NAMALWA (cell line): ENCODE measurements at places on chromosomes 6 and 20.

GRCh38 chr20:24999568-24999967 is 7.0 kb upstream of the APMAP start:
- no peak for DNase-seq

- no peak for DNase-seq
Observed at GRCh38 chr6:17352302-17352701, 41.1 kb upstream of the CAP2 start.

DNA sequence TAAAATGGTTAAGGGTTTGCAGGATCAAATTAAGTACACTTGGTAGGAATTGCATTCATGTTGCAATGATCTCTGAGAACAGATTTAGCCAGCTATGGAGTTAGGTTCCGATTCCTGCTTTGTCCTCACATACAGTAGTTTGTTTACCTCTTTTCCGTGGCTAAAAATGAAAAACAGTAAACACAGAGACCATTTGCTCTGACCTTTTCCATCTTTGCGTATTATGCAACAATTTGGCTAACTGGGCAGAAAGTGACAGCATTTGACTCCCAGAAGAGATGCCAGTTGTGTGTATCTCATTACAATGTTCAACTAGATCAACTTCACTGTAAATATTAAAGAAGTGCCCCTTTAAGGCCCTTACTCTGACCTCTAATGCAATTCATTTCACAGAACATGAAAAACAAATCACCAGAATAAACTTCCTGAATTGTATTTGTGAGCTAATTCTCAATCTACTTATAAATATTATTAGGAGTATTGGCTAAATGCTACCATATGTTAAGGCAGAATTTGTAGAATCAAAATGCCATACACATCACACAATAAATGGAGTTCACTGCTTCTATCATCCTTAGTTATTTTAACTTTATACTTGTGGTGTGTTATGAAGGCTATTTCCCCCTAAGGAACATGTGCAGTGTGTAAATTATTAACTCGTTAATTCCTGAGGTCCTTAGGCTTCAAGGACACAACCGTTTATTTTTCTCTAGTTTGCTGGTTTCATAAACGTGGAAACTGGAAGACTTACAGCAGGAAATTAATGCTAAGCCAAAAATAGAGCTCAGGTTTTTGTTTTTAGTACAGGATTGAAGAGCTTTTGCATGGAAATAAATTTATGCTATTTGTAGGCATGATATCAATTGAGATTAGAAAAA is 380.7 kb upstream of the CITED2 start:
- DNase-seq = no peak

GRCh38 chr6:149242883-149243282 is 74.6 kb upstream of the TAB2 start:
- no peak for DNase-seq

DNA sequence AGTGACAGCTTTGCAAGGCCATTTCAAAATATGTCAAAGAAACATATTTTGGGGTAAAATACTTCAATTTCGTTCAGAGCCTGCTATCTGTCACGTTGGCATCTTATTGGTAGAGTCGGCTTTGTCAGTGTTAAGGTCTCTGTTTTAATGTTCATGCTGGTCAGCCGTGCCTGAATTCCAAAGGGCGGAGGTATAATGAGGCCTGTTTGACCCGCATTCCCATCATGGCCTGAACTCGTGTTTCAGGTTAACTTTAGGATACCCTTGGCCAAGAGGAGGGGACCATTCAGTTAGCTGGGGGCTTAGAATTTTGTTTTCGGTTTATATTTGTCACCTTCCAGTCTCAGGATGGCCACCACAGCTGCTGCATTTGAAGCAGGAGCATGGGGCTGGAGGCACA is 236.4 kb downstream of the NFATC2 start:
- no peak for DNase-seq

DNA sequence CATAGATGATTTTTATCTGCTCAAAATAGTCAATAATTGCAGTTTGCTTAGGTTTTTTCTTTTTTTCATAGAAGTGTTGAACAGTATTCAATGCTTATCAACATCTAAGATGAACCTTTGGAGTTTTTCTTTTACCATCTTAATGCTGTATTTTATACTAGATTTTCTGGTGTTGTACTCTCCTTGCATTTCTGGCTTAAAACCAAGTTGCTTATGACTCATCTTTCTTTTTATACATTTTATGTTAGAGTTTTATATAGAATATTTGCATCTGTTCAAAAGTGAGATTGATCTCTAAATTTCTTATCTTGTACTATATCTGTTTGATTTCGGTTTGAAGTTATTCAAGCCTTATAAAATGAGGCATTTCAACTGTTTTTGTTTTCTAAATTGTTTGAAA is 232.5 kb downstream of the RFPL4B start:
- DNase-seq = no peak

- DNase-seq = no peak
Observed at GRCh38 chr20:1414982-1415381, 22.1 kb upstream of the FKBP1A start.

- DNase-seq = no peak
Observed at GRCh38 chr20:31803552-31804291, 15.4 kb upstream of the MYLK2 start.

DNA sequence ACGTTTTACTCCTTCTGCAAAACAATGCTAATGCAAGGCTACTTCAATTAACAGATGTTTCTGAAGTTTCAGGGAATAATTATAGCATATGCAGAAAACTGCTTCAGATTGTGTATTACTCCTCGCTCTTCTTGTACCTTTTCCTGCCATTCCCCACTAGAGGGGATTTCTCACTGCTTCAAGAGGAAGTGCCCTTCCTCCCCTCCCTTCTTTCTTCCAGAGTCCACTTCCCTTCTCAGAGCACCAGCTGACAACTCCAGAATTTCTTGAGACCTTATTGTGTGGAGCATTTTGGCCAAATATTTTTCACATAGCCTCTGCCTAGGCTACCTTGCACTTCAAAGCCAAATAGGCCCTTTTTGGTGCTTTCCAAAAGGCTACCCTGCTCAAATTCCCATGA is 12.7 kb upstream of the MCUR1 start:
- no peak for DNase-seq

- DNase-seq = peak; percentile 92
Observed at GRCh38 chr6:28863604-28864325, 60.0 kb downstream of the TRIM27 start.

DNA sequence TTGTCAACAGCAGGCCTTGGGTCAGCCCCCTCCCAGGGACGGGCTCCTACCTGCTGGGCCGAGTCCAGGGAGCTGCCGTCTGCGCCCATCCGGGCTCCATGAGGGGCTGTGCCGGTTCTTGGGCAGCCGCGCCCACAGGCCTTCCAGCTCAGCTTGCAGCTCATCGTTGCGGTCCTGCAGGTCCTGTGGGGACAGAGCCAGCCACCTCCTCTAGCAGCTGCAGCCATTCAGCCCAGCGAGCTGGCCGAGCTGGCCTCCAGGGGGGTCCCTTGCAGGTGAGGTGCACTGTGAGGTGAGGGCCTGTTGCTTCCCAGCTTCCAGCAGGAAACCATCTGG is 74.4 kb downstream of the GINS1 start:
- no peak for DNase-seq

- DNase-seq = no peak
Observed at GRCh38 chr6:163637524-163637923, 223.0 kb downstream of the QKI start.

- DNase-seq = no peak
Observed at GRCh38 chr20:59784791-59785668, 148.4 kb downstream of the SYCP2 start.

GRCh38 chr6:37368961-37369320 is 15.2 kb downstream of the RNF8 start:
- DNase-seq = no peak

GRCh38 chr6:34273242-34273805 is 24.5 kb upstream of the SMIM29 start:
- no peak for DNase-seq

GRCh38 chr6:142867355-142867801 is 77.6 kb downstream of the HIVEP2 start:
- peak; percentile 34 for DNase-seq

DNA sequence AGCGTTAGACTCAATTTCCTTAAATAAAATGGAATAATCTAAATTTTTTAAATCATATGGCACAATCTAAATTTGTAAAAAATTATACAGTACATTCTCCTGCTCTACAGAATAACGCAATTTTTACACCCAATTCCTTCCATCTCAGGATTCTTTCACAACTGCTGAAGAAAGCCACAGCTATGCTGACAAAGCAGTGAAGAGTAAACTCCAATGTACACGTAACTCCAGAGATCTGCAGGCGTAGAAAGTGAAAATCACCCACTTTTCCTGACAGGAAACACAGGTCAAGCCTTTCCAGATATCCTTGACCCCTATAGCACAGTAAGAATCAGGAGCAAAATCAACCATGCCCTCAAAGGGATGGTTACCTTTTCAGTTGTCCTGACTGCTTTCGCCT is 27.4 kb downstream of the EPHA7 start:
- DNase-seq = no peak

GRCh38 chr6:11592294-11592906 is 54.9 kb downstream of the TMEM170B start:
- DNase-seq = no peak

DNA sequence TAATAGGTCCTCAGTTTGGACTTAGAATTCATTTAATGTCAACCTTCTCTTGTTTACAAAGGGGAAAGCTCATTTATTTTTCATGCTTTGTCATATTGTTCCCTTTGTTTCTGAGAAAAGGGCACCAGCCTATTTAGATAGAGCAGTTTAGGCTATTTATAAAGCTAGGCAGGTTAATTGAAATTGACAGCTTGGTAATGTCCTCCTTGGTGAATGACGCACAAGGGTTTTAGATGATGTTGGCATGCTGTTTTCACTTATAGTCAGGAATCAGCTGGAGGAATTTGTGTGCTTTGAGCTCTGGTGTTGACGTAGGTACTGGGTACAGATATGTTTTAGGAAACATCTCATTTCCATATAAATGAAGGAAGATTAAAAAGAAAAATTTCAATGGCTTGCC is 45.2 kb downstream of the BCKDHB start:
- DNase-seq = no peak

DNA sequence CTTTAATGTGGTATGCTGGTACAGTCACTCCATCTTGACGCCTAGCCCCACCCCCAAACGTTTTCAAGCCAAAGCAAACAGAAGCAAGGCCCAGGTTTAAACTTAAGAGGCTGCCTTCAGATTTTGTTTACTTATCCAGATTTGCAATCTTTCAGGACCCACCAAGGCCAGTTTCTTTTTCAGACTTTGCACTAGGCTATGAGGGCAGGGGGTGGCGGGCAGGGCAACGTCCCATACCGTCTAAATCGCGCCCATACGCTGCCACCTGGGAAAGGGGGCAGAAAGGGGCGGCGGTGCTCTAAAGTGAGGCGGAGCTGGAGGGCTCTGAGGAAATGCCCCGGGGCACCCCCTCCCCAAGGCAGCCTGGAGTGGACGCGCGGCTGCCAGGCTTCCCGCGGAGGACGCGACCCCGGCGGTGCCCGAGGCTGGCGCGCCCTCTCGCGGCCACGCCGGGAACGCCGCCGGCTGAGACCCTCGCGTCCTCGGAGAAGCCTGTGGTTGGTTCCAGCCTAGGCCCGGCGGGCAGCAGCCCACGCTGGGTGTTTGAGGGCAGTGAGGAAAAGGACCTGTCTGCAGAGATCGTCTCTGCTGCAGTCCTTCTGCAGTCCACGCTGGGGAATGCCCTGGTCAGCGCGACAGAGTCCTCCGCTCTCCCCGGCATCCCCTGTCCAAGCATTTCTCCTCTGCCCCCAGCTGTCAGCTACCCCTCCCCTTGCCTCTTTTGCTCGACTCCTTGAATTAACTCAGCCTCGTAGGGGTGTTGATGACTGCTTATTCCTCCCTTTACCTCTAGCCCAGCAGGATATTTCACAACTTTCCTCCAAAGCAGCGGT is 129.2 kb upstream of the PRND start:
- peak; percentile 56 for DNase-seq

DNA sequence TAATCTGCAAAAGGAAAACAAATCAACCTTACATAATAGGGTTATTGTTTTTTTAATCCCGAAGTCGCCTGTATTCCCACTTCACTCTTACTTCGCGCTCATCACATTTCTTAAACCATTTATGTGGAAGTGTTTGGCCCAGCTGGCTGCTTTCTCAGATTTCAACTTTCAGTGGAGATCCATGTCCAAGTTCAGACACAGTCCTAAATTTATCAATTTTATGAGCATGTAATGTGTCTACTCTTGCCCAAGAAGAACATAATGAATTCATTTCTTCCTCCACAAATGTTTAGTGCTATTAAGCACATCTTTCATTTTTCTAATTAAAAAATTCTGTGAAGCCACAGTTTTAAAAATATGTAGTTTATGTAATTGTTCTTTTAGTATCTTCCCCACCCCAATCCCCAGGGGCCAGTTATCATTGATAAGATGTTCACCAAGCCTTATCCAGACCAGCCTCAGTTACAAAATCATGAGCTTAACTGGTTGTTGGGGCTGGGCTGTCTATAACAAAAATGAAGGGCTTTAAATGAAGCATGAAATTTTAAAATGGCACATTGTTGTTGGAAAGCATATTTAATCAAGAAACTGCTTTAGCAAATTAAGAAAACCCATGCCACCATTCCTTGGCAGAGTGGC is 151.7 kb downstream of the UST start:
- no peak for DNase-seq

- DNase-seq = peak; percentile 29
Observed at GRCh38 chr20:5000263-5001173, 792 bp downstream of the SLC23A2 start.

DNA sequence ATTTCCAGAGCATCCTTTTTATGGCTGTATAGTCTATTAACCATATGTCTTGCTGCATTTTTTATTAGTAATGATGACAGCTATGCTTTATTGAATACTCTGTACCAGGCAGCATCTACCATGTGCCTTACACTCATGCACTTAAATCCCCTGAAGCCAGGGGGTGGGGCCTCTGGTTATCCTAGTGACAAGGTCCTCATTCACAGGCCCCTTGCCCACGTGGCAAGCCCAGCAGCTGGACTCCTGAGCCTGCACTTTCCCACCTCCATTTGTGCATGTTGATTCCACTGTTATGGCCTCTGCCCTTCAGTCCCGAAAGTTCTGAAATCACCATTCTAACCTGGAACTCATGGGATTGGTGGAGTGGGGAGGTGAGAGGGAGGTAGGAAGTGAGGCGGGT is 22.3 kb downstream of the ACTR5 start:
- DNase-seq = no peak

- no peak for DNase-seq
Observed at GRCh38 chr6:133130863-133131262, 110.3 kb upstream of the EYA4 start.

- no peak for DNase-seq
Observed at GRCh38 chr20:3461911-3462677, 8.7 kb upstream of the ATRN start.

DNA sequence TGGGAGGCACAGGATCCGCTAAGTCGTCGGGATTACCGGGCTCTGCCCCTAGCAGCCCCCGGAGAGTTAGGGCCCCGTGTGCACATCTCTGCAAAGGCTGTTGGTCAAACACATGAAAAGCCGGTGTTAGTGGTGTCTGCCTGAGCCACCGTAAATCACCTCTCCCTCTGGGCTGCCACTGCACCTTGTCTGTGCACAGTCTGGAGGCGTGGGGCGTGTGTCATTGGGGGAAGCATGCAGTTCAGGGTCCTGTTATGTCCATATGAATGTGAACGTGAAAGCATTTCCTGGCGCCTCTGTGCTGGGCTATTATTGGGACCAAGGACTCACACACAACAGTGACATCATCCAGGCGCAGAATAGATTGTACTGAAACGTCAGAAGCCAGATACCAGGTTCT is 305.6 kb downstream of the NRN1 start:
- DNase-seq = no peak

GRCh38 chr6:150336299-150336698 is 32.5 kb upstream of the IYD start:
- DNase-seq = no peak

- no peak for DNase-seq
Observed at GRCh38 chr20:1807394-1807793, 87.8 kb upstream of the SIRPA start.

- DNase-seq = no peak
Observed at GRCh38 chr20:57312138-57312537, 17.5 kb upstream of the SPO11 start.
